ENCODE measurements at places on chromosomes 5 and 9.

DNA sequence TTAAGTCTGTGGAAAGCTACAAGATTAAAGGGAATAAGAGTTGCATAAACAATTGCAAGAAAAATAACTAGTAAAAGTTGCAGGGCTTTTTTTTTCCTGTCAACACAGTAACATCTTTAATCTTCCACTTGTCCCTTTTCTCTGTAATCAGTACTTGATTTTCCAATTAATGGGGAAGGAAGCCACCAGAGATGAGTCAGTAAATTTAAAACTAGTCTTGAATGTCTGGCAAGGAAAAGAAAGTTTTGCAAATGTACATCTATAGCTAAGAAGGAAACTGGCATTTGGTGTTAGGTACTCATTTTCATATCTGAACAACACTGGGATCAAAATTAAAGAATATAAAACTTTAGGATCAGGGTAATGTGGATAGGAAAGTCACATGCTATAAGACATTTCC is 17.1 kb downstream of the DAP start:
- no peak for DNase-seq

GRCh38 chr5:39080597-39081204 is 6.5 kb upstream of the RICTOR start:
- peak; percentile 10 for DNase-seq

DNA sequence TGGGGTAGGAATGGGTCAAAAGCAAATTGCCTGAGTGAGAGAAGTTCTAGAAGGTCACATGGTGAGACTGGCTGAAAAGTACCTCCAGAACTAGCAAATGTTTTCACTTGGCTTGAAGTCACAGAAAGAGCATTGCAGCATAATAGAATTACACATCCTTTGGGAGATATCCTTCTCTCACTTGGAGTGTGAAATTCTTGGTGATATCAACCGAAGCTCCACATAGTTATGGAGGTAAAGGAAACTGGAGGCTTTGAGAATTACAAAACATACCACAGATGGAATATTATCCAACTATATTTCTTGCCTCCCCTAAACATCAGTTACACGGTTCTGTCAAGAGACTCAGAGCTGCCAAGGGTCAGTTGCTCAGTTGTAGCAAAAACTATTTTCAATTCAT is 182.4 kb downstream of the SEMA5A start:
- no peak for DNase-seq

DNA sequence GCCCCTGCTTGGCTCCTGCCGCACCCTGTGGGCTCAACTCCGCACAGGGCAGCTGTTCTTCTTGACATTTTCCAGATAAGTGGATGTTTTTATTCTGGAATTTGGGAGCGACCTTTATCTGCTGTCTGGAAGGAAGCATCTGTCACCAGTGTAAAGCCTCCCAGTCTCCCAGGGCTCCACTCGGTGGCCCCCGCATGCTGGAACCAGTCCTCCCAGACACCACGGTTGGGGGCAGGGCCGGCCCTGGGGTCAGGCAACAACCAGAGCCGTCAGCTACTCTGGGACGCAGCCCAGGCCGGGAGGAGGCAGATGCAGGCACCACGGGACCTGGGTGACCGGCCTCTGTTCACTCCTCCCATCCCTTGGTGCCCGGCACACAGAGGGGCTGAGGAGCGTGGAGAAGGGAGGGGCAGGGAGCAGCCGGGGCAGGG is 92.8 kb upstream of the ADAMTS2 start:
- no peak for DNase-seq

DNA sequence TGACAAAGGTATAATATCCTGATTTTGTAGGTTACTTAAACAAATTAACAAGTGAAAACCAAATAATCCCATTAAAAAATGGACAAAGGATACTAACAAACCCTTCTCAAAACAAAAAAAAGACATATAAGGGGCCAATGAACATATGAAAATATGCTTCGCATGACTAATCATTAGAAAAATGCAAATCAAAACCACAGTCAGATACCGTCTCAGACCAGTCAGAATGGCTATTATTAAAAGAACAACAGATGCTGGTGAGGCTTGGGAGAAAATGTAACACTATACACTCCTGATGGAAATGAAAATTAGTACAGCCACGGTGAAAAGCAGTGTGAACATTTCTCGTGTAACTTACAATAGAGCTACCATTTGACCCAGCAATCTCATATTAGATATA is 1542.2 kb upstream of the CDH9 start:
- DNase-seq: no peak

DNA sequence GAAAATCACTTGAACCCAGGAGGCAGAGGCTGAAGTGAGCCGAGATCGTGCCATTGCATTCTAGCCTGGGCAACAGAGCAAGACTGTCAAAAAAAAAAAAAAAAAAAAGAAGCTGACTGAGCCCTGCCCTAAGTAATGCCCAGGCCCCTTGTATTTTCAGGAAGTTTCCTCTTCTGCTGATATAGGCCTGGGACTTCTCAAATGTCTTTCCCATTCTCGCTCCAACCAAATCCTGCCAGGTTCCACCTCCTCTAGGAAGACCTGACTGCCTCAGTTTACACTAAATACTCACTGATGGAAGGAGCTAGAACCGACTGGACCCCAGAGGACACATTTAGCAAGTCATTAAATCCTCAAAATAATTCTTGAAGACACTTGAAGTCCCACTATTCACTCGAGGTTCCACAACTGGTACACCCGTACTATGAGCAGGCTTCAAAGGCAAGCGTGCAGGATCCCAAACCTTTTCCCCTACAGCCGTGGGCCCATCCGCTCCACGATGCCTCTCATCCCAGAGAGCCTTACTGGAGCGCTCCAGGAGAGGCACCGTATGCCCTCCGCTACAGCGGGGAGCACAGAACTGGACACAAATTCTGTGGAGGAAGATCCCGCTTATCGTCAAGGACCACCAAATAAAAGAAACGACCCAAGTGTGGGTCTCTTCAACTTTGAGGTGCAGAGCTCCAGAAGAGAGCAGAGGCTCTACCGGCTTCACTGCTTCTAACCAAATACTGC is 676 bp downstream of the NOL6 start:
- no peak for DNase-seq

GRCh38 chr5:179387151-179388110 is 42.2 kb upstream of the ADAMTS2 start:
- no peak for DNase-seq

DNA sequence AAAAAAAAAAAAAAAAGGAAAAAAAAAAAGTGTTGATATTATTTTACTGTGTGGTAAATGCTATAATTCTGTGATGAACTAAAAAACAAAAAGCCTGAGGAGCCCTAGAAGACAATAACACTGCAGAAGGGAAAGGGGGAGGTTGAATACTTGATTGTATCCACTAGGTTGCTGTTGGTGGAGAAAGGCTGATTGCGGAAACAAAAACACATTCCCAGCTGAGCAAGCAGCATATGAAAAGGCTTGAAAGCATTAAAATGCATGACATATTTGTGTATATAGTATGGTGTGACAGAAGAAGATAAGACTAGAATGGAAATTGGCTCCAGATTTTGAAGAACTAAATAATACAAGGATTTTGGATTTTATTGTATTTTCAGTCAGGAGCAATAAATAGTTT is 8.9 kb downstream of the RABGAP1 start:
- DNase-seq: no peak

DNA sequence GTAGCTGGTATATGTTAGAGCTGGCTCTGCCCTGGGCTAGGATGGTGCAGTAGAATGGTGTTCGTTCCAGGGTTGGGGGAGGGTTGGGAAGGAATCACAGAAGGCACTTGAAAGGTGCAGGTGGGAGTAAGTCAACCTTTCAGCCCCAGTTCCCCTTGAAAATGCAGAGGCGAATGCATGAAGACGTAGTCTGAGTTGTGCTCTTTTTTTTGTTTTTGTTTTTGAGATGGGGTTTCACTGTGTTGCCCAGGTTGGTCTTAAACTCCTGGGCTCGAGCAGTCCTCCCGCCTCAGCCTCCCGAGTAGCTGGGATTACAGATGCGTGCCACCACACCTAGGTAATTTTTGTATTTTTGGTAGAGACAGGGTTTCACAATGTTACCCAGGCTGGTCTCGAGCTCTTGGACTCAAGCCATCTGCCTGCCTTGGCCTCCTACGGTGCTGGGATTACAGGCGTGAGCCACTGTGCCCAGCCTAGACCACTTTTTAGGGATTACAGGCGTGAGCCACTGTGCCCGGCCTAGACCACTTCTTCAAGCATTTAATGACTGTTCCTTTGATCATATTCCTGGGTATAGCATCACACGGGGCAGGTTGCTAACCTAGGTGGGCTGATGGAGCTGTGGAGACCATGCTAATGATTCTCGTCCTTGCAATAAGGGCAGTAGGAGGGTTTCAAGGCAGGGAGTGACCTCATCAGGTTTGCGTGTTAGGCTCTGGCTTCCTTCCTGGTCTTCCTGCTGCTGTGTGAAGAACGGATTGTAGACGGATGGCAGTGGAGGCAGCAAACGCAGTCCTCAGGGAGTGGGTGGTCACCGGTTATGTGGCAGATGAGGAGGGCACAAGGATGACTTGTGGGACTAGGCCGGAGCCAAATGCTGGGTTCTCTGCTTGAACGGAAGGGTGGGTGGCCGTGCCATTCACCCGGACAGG is 13.7 kb downstream of the EHMT1 start:
- DNase-seq: no peak

DNA sequence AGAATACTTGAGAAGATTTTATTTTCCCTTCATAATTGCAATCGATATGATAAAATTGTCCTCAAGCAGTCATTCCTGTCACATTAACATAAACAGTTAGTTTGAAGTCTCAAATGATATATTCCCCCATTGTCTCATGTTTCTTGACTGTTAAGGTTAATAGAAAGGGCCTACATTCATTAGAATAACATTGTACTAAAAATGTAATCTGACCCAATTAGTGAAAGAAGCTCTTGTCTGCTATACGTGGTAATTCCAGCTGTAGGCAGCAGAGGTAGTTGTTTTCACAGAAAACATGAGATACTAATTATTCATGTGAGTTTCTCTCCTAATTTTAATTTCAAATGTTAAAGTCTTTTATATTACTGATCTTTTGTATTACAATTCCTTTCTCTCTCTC is 25.9 kb upstream of the AP3B1 start:
- DNase-seq: no peak

GRCh38 chr9:99582814-99583213 is 238.9 kb upstream of the NR4A3 start:
- no peak for DNase-seq

- no peak for DNase-seq
These were observed 565.5 kb downstream of the ZNF608 start for GRCh38 chr5:124180875-124181461.

DNA sequence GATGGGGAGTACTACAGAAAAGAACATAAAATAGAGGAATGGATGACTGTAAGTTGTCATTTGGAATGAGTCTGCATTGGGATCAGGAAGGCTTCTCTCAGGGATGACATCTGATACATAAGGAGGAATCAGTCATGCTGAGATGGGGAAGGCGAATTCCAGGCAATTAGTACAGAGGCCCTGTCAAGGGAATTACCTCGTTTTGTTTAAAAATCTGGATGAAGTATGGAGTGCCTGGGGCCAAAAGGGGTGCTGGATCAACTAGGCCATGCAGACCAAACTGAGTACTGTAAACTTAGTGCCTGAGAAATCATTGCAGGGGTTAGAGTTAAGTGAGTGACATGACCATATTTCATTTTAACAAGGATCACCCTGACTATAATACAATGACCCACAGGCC is 30.5 kb downstream of the JAKMIP2 start:
- DNase-seq: no peak

DNA sequence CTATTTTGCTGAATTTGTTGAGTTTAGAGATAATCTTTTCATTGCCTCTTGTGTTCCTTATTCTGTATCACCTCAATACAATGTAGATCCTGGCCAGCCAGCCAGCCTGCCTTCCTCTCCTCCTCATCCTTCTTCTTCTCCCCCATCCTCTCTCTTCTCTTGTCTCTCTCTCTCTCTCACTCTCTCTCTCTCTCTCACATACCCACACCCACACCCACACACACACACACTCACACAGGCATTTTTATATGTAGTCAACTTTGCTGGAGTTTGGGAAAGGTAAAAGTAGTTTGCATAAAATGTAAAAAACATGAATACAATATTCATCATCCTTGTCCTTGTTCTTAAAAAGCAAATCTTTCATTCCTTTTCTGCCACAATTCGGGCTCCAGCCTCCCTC is 60.5 kb downstream of the ZFAND5 start:
- DNase-seq: no peak

- no peak for DNase-seq
These were observed 85.5 kb upstream of the CTSL start for GRCh38 chr9:87640385-87640795.

DNA sequence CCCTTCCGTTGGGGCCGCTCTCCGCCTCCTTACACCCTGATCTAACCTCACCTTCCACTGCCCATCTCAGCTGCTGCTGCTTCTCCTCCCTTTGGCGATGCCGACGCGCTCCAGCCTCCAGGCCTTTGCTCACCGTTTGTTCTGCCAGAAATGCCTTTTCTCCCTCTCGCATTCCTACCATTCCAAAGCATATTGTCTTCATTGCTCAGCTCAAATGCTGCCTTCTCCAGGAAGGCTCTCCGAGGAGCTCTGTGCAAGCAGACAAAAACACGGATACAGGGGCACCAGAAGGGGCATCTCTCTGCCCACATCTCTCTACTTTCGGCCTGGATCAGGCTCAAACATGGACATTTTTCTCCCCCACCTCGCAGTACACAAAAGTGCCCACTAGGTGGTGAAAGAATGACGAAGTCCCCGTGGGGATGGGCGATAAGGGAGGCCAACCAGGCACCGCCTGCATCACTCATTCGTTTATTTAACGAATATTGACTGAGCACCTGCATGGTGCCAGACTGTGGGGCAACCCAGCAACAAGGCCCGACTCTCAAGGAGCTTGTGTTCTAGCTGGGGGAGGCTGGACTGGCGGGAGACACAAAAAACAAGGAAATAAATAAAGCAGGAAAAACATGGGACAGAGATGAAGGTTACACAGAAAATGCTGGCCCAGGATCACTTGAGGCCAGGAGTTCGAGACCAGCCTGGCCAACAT is 7.3 kb upstream of the GRHPR start:
- peak; percentile 86 for DNase-seq

GRCh38 chr9:101512116-101512515 is 21.5 kb upstream of the RNF20 start:
- DNase-seq: no peak

DNA sequence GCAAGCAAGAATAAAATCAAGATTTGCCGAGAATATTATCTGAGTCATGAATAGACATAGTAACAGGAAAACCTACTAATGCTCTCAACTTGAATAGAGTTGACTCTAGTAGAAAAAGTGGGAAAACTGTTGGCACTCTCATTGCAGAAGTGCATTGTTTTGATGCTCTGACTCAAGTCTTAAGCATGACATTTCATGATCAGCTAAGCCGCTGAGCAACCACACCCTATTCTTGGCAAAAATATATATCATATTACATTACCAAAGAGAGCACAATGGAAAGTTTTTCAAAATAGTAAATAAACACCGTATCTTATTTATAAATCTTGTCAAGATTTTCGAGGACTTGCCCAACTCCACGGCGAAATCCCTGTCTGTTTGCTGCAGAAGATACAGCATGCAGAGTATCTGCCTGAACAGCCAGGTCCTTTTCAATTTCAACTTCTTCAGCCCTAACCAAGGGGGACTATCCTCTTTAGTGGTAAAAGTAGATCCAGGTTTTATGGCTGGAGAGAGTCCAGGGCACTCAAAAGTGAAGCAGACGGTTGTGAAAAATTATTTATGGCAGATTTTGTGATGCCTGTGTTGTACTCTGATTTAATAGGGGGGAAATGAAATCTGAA is 13.9 kb upstream of the ADAMTSL1 start:
- DNase-seq: no peak
